HT-29 (cell line): ENCODE measurements at places on chromosomes 12 and 14. TPM values are rescaled to one million over a fixed set of nuclear protein-coding genes. Genes with fewer than 3 reads are reported as not detected.

RBM23 gene
- total RNA-seq = 54.9 and 56.3 TPM in 2 replicates

PSMD9 gene
- total RNA-seq = 116 and 129 TPM in 2 replicates

E2F7 gene
- 7.8 and 10.5 TPM in 2 replicates for total RNA-seq

FOXA1 gene
- total RNA-seq = 191 and 199 TPM in 2 replicates

WBP11 gene
- total RNA-seq = 18.0 and 28.8 TPM in 2 replicates

COX6A1 gene
- total RNA-seq = 1,079 and 1,221 TPM in 2 replicates

TRIP11 gene
- total RNA-seq = 7.1 and 11.1 TPM in 2 replicates

DNA sequence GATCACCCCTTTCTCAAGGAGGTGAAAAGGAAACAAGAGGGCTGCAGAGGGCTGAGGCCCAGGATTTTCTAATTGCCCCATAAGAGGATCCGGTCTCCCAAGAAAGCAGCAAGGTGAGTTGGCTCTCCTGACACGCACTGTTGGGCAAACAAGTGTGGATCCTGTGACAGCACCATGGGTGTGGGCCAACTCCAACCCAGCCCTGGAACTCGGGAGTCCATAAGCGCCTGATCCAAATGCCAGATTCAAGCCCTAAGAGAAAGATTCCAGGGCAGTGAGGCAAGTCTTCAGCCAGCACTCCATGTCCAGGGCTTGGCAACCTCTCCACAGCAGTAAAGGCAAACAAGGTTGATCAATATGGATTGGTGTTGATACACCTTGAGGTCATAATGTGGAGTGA lies 33.1 kb downstream of the KCNA5 start:
- DNase-seq = no peak

DNA sequence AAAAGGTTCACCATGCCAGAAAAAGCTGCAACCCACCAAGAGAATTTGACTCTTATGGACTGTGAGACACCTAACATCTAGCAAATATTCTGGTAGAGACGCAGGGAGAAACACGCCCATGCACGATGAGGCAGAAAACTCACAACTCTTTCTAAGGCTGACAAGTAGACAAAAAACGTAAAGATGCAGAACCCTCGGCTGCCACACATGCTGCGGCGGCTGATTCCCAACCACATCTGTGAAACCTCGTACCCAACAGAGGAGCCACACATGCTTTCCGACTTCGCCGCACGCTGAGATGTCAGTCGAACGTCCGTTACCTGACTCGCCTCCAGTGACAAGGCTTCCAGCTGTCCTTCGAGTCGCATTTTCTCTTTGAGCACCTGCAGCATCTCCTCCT lies 21.8 kb downstream of the GOLGA3 start:
- no peak for DNase-seq

DNA sequence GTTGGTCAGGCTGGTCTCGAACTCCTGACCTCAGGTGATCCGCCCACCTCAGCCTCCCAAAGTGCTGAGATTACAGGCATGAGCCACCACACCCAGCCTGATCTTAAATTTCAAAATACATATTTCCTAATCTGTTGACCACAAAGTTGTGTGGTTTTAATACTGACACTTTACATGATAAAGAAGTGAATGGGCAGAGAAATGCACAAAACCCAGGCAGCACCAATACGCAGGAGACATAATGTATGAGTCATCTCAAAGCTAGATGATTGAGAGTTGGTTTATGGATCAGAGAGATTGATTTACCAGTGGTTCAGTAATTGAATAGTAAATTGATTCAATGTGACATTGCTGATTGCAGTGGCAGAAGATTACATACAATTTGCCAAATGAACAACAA lies 19.2 kb upstream of the PPP2R5E start:
- no peak for DNase-seq

- no peak for DNase-seq
Observed at GRCh38 chr12:29578731-29579130, 81.2 kb upstream of the OVCH1 start.

DNA sequence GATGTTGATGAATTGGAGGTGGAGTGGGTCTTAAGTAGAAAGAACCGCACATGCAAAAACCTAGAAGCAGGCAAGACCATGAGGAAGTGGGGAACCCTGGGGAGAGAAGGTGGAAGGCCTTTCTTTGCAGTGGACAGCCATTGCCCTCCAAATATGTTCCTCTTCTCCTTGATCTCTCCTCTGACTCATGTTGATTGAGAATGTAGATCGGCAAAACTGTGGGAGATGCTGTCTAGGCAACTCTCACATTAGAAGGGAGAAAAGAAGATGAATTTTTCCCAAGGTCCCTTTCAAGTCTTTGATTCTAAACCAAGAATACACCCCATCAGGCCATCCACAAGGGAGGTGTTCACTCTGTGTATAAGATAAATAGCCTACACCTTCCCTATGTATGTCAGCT lies 257.5 kb downstream of the MSRB3 start:
- DNase-seq = no peak

DNA sequence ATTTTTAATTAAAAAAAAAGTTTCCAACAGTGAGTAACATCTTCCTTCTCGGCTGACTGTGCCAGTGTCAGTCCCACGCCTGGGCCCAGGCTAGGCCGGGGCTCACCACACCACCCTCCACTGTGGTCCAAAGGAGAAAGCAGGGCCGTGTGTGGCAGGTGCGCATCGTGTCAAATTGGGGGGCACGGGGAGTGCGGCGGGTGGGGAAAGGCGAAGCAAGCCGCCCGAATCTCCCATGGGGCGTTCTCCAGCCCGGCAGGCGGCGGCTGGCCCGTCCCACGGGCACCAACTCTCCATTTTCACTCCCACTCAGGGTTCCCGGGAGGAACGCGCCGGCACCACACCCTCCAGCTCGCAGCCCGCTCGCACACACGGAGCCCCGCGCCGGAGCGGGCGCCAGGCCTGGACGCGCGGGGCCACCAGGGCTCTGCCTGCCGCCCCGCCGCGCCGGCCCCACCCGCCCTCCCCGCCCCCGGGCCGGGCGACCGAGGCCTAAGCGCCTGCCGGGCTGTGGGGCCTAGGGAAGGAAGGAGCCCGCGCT lies 604 bp downstream of the EEA1 start:
- peak; percentile 32 for DNase-seq

DNA sequence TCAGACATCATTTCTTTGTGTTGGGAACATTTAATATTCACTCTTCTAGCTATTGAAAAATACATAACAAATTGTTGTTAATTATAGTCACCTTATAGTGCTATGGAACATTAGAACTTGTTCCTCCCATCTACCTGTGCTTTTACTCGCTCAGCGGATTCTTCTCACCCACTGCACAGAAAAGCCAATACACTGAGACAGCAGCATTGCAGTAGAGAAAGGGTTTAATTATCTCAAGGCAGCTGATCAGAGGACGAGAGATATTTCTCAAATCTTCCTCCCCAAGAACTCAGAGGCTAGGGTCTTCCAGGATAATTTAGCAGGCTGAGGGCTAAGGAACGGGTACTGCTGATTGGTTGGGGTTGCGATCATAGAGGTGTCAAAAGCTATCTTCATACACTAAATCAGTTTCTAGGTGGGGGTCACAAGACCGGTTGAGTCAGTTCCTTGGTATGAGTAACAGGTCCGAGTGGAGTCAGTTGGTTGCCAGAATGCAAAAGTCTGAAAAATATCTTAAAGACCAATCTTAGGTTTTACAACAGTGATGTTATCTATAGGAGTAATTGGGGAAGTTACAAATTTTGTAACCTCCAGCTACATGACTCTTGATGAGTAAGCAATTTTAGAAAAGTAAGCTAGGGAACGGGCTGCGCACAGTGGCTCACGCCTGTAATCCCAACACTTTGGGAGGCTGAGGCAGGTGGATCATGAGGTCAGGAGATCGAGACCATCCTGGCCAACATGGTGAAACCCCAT lies 173.1 kb downstream of the FBXL14 start:
- no peak for DNase-seq

- DNase-seq = no peak
Observed at GRCh38 chr12:80684077-80684495, 23.3 kb upstream of the MYF6 start.

- no peak for DNase-seq
Observed at GRCh38 chr12:72330784-72331183, 58.6 kb downstream of the TRHDE start.

GRCh38 chr12:120231316-120232011 lies 30.6 kb upstream of the RPLP0 start:
- peak; percentile 90 for DNase-seq

DNA sequence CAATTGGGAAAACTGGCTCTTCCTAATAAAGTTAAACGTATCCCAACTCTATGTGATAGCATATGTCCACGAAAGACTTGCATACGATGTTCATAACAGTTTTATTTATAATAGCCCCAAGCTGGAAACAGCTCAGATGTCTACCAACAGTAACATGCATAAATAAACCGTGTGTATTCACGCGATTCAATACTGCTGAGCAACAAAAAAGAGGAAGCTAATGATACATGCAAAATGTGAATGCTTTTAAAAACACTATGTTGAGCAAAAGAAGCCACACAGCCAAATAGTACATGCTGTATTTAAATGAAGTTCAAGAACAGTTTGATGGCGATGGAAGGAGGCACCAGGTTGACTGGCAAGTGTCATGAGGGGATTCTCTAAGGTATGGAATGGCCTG lies 55.7 kb downstream of the TRIM9 start:
- DNase-seq = no peak

- DNase-seq = no peak
Observed at GRCh38 chr12:85714425-85714824, 121.8 kb downstream of the RASSF9 start.

DNA sequence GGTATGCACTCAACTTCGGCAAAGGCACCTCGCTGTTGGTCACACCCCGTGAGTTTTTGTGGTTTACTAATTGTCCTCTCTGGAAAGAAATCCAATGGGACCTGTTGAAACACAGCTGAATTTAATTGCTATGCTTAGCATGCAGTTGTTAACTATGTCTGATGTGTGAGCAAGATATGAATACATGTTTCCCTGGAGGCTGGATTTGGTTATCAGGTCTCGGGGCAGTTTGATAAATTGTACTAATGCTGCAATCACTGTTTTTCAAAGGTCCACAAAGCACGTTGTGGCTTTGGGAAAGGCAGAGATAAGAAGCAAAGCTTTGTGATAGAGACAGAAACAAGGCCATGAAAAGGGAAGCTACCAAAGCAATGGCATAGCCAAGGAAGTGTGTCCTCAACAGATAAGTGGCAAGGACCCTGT lies 91.3 kb downstream of the DAD1 start:
- no peak for DNase-seq

GRCh38 chr14:32224737-32225377 lies 21.8 kb upstream of the RNU6-8 start:
- peak; percentile 47 for DNase-seq
